ENCODE measurements at places on chromosomes 4 and X.
A peak's percentile ranks its signal among the peaks of the same experiment; 100 is the strongest.

DNA sequence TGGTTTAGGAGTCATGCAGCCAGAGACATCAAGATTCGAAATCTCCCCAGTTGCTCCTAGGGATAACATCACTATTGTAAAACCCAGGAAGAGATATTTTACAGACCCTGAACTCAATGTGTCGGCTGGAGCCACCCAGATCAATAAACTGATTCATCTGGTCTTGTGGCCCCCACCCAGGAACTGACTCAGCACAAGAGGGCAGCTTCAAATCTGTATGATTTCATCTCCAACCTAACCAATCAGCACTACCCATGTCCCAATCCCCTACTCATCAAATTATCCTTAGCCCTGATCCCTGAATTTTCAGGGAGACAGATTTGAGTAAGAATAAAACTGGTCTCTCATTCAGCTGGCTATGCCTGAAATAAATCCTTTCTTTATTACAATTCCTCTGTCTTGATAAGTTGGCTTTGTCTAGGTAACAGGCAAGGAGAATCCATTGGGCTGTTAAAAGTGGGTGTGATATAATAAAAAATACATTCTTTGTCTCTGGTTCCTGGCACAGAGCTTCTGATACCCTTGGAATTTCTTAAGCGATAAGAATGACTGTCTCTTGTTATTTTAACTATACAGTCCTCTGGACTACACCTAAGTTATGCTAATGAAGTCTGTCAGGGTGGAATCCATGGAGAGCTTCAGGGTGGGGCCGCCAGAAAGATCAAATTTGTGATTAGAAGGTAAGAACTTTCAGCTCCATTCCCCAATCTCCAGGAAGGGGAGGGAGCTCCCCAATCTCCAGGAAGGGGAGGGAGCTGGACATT, 44.3 kb upstream of the TNIP3 start:
- DNase-seq = no peak

GRCh38 chr4:107519053-107519452, 201.0 kb downstream of the PAPSS1 start:
- no peak for DNase-seq

DNA sequence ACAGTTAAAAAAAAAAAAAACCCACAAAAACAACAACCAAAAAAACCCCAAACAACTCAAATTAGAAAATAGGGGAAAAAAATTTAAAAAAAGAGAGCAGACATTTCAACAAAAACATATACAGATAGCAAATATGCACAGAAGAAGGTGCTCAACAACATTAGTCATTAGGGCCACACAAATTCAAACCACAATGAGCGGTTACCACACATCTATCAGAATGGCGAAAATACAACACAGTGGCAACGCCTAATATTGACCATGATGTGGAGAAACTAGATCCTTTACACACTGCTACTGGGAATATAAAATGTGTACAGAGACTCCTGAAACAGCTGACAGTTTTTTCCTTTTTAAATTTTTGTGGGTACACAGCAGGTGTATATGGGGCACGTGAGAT, 19.4 kb downstream of the LYAR start:
- DNase-seq = no peak

- no peak for DNase-seq
Observed at GRCh38 chrX:3549411-3549911, 164.0 kb downstream of the PRKX start.

GRCh38 chrX:150436195-150436594, 73.1 kb downstream of the MAMLD1 start:
- DNase-seq = no peak

DNA sequence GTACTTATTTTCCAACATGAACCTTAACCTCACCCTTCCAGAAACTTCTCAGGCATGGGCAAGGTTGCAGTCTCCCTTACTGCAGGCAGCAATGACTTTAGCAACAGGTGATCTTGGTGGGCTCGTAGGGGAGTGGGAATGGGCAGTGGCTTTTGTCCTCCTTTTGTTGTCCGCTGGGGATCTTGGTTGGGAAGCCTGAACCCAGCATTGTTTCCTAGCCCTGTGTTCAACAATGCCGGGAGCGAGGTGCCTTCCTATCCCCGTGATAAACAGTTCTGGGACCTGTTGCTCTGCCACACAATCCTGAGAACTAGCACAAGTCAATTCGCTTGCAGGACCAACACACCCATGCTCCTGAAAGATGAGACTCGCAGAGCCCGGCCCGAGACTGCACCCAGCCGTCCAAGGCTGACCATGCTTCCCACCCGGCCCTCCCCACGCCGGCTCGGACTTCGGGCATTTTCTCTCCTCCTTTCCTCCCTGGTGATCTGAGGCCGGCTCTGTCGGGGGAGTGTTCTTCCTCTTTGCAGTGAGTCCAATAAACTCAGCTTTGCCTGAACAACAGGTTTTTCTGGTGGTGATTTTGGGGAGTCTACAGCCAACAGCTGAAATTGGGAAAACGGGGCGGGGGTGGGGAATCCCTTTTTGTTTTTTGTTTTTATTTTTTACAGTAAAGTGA, 20.2 kb downstream of the IRAK1 start:
- no peak for DNase-seq

- DNase-seq = no peak
Observed at GRCh38 chrX:143781103-143781502, 60.6 kb upstream of the SPANXN2 start.

GRCh38 chr4:96713271-96713850, 873.5 kb downstream of the PDHA2 start:
- DNase-seq = no peak

DNA sequence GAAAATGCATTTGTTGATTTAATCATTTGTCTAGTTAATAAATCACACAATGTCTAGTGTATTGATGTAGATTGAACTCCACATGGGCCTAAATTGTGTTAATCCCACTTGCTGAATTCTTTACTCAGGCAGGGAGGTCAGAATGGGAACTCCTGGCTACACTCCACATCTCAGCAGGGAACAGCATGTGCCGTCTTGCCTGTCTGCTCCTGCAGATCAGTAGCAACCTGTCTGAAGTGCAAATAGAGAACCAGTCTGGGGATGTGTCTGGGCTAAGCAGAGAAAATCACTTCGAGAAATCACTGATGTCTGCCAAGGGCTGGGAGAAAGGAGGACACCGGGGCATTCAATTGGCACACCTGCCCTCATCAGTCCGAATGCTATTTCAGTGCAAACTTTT, 16.5 kb upstream of the MXRA5 start:
- no peak for DNase-seq

DNA sequence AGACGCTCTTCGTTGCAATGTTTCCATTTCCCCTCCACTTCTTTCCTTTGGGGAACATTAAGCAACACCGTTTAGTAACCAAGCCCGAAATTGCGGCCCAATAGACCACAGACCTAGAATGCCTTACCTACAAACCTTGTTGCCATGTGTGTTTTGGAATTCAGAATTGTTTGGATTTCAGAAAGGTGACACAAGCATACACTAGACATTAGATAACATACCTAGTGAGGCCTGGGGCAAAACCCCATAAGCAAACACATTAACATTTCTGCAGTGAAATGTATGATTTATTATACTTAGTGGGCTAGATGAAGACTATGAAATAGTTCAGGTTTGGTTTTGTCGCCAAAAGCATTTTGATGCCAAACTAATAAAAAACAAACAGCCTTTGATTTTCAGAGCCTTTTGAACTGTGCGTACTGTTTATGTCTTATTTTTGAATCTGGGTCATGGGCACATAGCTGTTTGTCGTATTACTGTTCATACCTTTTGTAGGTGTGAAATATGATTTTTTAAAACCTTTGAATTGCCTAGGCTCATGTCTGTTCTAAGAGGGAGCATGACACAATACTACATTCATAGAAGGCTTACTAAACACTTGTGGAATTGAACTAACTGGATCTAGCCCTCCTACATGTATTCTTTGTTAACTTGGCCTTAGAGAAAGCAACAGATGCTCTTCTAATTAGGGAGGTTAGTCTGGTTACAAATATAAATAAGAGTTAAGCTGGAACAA, 88.6 kb upstream of the TMEM164 start:
- no peak for DNase-seq

GRCh38 chr4:67899096-67899495, 15.3 kb upstream of the TMPRSS11D start:
- no peak for DNase-seq

DNA sequence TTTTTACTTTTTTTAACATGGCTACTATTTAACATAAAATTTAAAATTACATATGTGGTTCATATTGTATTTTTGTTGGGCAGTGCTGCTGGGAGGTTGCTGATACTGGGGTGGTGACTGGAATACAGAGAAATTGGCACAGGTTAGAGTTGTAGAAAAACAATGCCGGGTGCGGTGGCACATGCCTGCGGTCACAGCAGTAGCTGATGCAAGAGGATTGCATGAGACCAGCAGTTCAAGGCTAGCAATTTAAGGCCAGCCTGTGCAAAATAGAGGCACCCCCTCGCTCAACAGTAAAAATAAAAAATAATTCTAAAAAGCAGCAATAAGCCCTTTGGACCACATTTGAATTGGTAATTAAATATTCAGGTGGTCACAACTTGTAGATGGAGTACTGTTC, 11.8 kb upstream of the CPE start:
- DNase-seq = no peak

DNA sequence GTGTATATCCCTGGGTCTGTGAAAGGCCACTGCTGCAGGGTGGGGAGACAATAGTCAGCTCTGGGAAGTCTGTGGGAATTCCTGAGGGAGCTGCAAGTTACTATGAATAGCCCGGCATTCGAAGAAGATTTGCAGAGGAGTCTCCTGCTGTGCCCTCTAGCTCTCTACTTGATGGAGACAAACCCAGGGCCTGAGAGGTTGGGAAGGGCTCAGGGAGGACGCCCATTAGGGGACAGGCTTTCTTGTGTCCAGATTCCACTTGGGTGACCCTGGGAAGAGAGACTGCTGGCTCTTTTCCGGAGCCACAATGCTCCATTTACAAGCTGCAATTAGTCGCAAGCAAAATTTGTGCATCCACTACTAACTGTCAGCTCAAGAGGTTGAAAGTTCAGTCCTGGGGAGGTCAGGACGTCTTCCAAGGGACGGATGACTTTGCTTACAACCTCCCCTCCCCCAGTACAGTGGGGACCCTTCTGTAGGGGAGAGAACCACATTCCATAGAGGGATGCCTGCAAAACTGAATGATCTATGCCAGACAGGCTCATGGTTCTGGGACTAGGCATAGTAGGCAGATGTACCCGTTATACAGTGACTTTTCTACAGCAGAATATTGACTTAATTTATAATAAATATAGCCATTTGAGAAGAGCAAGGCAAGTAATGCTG, 48.2 kb upstream of the PHOX2B start:
- no peak for DNase-seq

GRCh38 chr4:185831125-185831815, 19.3 kb upstream of the SORBS2 start:
- DNase-seq = no peak

DNA sequence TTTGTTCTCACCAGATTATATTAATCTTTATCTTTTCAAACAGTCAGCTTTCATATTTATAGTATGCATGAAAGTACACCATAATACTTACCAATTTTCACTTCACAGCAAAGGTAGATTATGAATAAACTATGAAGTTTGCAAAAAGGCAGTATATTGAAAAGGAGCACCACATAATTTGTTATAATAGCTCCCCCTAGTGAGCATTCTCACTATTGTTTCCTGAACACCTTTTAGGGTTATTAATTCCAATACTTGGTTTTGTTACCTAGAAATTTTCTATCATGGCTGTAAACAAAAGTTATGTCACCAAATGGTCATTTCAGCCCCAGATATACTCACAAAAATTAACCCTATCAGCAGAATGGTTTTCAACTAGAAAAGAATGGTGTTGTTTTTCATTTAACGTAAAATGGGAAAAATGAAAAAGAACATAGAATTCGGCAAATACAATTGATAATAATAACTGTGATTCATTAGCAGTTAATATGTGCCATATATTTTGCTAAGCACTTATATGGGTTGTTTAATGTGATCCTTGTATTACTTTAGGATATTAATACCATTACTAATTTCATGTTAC, 30.2 kb upstream of the NKX6-1 start:
- DNase-seq = peak; percentile 16

- peak; percentile 97 for DNase-seq
Observed at GRCh38 chr4:52861879-52862616, at the start of gene RASL11B. Gene RASL11B, plus strand, starts transcription at chr4:52862317. Its CDS starts 191 bp downstream, at chr4:52862508.

GRCh38 chr4:183517781-183518180, 12.9 kb downstream of the ING2 start:
- DNase-seq = no peak

- DNase-seq = no peak
Observed at GRCh38 chr4:139745111-139745639, 79.6 kb downstream of the MGST2 start.

GRCh38 chr4:140931911-140932310, 175.7 kb upstream of the TBC1D9 start:
- no peak for DNase-seq

DNA sequence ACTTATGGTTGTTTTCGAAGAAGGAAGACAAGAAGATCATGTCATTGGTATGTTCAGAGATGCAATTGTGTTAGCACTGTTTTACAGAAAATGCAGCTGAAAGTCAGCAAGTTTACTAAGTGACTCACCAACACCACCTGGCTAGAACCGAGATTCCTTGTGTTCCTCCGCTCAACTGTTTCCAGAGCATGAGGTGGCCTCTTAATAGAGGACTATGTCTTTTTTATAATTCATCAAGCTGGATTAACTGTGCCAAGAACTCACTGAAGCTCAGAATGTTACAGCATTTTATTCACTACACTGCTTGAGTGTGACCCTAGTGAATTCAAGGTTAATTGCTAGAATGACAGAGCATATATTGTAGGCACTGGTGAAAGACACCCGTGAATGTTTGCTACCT, 1573.5 kb upstream of the TENM3 start:
- DNase-seq = no peak

DNA sequence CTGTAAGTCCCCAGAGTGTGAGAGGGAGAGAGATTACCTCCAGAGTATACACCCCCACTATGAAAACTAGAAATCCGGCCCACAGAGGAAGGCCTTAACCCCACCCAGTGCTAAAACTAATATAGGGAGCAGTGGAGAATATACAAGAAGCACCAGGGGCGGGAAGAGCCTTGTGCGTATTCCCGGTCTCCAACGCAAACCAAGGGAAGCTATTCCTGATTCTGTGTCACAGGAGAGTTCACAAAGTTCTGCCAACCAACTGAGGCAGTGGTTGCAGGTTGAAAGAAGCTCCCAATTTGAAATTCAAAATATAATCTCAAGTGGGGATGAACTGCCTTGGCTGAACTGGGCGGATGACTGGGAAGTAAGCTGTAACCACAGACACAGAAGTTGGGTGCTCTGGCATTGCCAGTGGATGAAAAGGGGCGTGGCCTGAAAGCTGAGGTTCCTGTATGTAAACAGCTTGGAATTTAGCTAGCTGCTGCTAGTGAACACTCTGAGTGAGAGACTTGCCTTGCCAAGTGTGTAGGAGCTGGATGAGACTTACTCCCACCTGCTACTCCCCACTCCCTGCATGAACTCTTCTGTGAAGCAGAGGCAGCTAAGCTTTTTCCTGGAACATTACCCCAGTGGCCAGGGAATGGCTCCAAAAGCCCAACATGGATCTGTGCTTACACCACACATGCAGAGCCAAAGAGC, 32.7 kb downstream of the ELF2 start:
- DNase-seq = no peak

- peak; percentile 64 for DNase-seq
Observed at GRCh38 chr4:169621731-169622492, 1.5 kb downstream of the CLCN3 start.
